ENCODE measurements at places on chromosomes 16 and 17. TPM values are rescaled to one million over a fixed set of nuclear protein-coding genes. Genes with fewer than 3 reads are reported as not detected.

DNA sequence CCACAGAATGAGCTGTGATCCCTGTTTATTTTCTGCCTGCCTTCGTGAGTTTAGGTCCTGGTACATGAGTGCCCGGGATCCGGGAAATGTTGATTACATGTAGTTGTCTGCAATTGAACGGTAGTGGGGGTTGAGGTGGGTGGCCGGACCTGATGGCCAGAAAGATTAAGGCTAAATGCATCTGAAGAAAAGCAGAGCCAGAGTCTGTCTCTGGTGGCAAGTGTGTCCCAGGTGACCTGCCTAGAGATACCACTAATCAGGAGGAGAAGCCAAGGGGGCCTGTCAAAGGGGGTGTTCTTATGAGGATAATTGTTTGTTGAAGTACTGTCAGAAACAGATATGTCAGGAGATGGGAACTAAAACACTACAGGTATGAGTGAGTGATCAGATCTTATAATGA is 154.0 kb upstream of the ASIC2 start:
- no peak overlapping the region for H3K27ac ChIP-seq
- no peak overlapping the region for H3K4me3 ChIP-seq
- no peak for DNase-seq
- H3K27me3 ChIP-seq = no peaks in the 10 kb centered on the region
- no peaks in the 10 kb centered on the region for H3K36me3 ChIP-seq
- no peaks in the 10 kb centered on the region for H3K4me1 ChIP-seq

DNA sequence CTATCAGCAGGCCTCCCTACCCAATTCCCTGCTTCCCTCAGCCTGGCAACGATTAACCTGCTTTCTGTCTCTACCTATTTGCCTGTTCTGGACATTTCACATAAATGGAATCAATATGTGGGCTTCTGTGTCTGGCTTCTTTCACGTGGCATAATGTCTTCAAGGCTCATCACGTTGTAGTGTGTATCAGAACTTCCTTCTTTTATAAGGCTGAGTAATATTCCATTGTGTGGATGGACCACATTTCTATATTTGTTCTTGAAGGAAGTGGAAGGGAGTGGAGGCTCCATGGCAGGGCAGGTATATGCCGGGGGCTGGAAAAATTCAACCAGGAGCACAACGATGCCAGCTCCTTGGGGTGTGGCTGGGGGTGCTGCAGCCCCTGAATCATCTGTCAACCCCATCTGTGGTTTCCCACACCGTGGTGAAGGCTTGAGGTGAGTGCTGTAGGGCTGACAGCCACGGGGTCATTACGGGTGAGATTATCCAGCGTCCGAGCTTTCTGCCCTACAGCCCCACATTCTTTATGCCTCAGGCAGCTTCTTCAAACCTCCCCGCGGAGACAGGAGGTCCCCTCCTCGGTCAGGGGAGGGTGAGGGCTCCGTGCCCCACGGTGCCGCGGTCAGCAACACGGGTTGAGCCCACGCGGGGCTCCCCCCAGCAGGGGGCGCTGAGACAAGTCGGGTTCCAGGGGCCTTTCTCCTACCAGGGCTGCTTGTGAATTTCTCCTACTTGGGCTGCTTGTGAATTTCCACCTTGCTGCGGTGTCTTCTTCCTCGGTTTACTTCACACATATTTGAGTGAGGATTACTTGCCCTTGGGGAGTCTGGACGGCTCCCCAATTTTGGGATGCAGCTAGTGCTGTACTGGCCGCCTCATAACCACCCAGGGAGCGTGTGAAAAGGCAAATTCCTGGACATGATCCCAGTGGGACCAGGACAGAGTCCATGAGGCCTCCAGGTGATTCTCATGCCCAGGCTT is 18.3 kb upstream of the WFIKKN2 start:
- H3K36me3 ChIP-seq = no peaks in the 10 kb centered on the region
- peak; percentile 60 for DNase-seq
- H3K27me3 ChIP-seq = peaks cover 19% of the 10 kb centered on the region
- H3K27ac ChIP-seq = no peak overlapping the region
- H3K4me3 ChIP-seq = no peak overlapping the region

NSRP1 gene
- total RNA-seq = 23.0 TPM

DNA sequence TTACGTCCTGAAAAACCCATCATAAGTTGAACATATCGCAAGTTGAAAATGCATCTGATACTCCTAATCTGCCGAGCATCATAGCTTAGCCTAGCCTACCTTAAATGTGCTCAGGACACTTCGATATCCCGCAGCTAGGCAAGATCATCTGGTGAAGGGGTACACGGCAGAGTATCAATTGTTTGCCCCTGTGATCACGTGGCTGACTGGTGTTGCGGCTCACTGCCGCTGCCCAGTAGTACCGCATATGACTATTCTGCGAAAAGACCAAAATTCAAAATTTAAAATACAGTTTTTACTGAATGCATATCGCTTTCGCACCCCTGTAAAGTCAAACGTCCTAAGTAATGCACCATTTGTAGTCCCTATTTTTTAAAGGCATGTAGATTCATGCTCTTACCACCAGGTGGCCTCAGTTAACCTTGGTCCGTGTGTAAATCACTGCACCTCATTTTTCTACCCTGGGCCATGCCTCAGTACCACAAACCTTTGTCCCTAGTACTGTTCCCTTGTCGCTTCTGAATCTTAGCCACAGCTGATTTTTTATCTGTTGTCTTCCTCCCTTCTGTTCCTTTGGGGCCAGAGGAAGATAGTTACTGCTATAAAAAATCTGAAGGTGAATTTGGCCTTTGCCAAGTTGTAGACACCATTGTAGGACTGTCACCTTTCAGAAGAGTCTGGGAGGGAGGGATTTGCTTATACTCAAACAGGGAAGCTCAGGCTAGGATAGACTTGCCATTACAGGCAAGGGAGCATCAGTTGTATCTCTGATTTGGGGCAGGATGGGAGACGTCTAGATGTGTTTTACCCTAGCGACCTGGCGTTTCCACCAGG is 34.4 kb downstream of the WWP2 start:
- DNase-seq = peak; percentile 37
- no peak overlapping the region for H3K4me3 ChIP-seq
- no peaks in the 10 kb centered on the region for H3K27me3 ChIP-seq
- H3K4me1 ChIP-seq = peaks cover 2% of the 10 kb centered on the region
- H3K36me3 ChIP-seq = peaks cover 11% of the 10 kb centered on the region

- H3K4me3 ChIP-seq = no peak overlapping the region
- peaks cover 3% of the 10 kb centered on the region for H3K4me1 ChIP-seq
- peaks cover 32% of the 10 kb centered on the region for H3K27me3 ChIP-seq
- H3K36me3 ChIP-seq = no peaks in the 10 kb centered on the region
- DNase-seq = no peak
- no peak overlapping the region for H3K27ac ChIP-seq
Measured at GRCh38 chr17:1999557-2000251, 25.4 kb downstream of the RTN4RL1 start.

GRCh38 chr17:40311575-40311974 is 2.6 kb downstream of the RARA start:
- H3K27ac ChIP-seq = no peak overlapping the region
- H3K4me1 ChIP-seq = peaks cover 50% of the 10 kb centered on the region
- no peak for DNase-seq
- no peaks in the 10 kb centered on the region for H3K27me3 ChIP-seq
- no peaks in the 10 kb centered on the region for H3K36me3 ChIP-seq
- no peak overlapping the region for H3K4me3 ChIP-seq

- no peak for DNase-seq
- H3K27me3 ChIP-seq = no peaks in the 10 kb centered on the region
- no peaks in the 10 kb centered on the region for H3K4me1 ChIP-seq
- no peak overlapping the region for H3K27ac ChIP-seq
- H3K36me3 ChIP-seq = no peaks in the 10 kb centered on the region
Measured at GRCh38 chr16:7221157-7221556, 111.5 kb upstream of the RBFOX1 start.

- H3K27me3 ChIP-seq = no peaks in the 10 kb centered on the region
- H3K27ac ChIP-seq = peak overlapping the region; percentile 96
- DNase-seq = no peak
- H3K4me3 ChIP-seq = peak overlapping the region; percentile 26
- H3K4me1 ChIP-seq = peaks cover 80% of the 10 kb centered on the region
Measured at GRCh38 chr17:74744349-74744713, 4.1 kb upstream of the NHERF1 start.

DNA sequence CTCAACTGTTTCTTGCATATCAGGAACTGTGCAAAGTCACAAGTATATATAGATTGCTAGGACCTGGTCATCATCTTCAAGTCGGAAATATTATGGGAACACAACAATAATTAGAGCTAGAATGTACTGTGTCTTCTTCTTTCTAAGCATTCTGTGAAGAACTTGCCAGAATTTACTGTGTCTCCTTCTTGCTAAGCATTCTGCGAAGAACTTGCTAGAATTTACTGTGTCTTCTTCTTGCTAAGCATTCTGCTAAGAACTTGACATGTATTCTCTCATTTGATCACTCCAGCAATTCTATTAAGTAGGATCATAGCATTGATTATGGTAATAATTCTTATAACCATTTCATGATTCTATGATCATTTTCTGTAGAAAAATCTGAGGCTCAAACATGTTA is 231.7 kb downstream of the FOXL1 start:
- H3K4me3 ChIP-seq = no peak overlapping the region
- no peaks in the 10 kb centered on the region for H3K4me1 ChIP-seq
- no peak for DNase-seq

GRCh38 chr17:74831444-74832146 is 28.1 kb downstream of the GRIN2C start:
- no peak overlapping the region for H3K4me3 ChIP-seq
- peaks cover 2% of the 10 kb centered on the region for H3K36me3 ChIP-seq
- no peaks in the 10 kb centered on the region for H3K4me1 ChIP-seq
- H3K27me3 ChIP-seq = no peaks in the 10 kb centered on the region
- DNase-seq = no peak
- no peak overlapping the region for H3K27ac ChIP-seq

GRCh38 chr16:88499836-88500251 is 46.8 kb downstream of the ZFPM1 start:
- no peaks in the 10 kb centered on the region for H3K27me3 ChIP-seq
- DNase-seq = no peak
- no peaks in the 10 kb centered on the region for H3K36me3 ChIP-seq

- H3K27ac ChIP-seq = peak overlapping the region; percentile 94
- peak; percentile 62 for DNase-seq
- H3K36me3 ChIP-seq = peaks cover 11% of the 10 kb centered on the region
Measured at GRCh38 chr17:74513987-74514631, 17.2 kb downstream of the CD300LB start.

GRCh38 chr17:40678902-40679522 is 14.0 kb upstream of the KRT222 start:
- H3K4me1 ChIP-seq = peaks cover 4% of the 10 kb centered on the region
- H3K36me3 ChIP-seq = no peaks in the 10 kb centered on the region
- H3K27ac ChIP-seq = no peak overlapping the region
- DNase-seq = no peak
- H3K27me3 ChIP-seq = peaks cover 65% of the 10 kb centered on the region

DNA sequence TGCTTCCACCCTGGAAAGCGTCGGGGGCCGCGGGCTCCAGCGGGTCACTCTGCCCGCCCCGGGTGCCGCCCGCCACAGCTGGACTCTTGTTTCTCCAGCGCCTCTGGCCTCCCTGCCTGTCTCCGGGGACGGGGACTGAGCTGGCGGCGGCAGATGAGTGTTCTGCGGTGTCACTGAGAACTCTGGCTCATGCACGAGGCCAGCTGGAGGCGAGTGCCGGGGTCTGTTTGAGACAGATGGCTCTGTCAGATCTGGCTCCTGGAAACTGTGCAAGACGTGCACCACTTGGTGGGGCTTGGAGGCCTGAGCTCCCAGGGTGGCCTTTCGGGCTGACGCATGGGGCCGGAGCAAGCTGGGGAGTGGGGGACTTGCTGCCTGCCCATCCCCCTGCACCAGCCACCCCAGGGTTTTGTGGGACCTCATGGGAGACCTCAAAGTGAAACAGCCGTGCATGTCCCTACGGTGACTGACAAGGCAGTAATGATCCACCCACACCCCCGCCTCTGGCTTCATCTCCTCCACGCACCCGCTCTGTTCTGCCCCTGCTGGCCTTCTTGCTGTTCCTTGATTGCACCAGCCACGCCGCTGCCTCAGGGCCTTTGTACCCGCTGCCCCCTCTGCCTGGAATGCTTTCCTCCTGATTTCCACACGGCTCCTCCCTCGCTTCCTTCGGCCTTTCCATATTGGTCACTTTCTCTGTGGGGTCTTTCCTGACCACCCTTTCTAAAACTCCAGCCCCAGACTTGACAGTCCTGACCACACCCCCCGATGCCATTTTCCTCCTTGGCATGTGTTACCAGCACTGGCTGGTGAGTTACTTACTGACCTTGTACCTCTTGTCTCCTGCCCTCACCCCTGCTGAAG is 174.9 kb upstream of the CIBAR2 start:
- no peak overlapping the region for H3K4me3 ChIP-seq
- no peaks in the 10 kb centered on the region for H3K4me1 ChIP-seq
- DNase-seq = no peak
- H3K27me3 ChIP-seq = no peaks in the 10 kb centered on the region

CORO6 gene
- total RNA-seq = 2.4 TPM

DNA sequence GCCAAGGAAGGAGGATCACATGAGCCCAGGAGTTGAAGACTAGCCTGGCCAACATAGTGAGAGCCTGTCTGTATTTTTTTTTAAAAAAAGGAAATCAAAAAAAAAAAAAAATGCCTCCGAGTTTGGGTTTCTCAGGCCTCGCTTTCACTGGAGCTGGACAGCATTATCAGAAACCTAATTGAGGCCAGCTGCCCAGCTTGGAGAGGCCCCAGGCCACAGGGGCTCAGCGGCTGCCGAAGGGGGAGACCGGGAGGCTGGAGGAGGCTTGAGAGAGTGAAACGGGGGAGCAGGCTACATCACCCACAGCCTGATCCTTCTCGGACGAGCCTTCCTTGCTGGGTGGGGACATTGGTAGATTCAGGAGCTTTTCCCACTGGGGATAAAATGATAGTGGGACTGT is 5.1 kb downstream of the TTYH2 start:
- peaks cover 3% of the 10 kb centered on the region for H3K27me3 ChIP-seq
- DNase-seq = no peak
- H3K36me3 ChIP-seq = no peaks in the 10 kb centered on the region
- no peak overlapping the region for H3K27ac ChIP-seq
- H3K4me1 ChIP-seq = peaks cover 21% of the 10 kb centered on the region

DNA sequence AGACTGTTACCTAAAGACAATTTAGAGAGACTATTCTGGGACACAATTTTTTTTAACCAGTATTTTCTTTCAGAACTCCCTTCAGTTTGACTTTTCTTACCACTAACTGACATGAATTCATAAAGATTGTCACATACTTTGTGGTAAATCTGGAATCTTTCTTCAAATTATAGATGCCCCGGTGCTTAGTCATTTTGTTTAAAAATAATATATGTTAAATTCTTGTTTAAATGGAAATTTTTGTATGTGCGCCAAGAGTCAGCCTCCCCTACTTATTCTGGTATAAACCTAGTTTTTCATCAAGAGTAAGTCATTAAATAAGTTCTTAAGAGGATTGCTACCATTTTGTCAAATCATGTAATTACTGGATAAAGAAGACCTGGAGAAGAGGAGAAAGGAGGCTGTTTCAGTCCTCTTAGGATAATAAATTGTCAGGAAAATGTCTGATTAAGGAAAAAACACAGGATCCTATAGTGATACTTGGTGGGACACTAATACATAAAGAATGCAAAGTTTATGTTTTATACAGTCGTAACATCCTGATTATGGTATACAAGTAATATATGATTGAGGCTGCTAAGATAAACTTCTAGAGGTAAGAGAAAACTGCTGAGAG is 424.4 kb downstream of the PMP22 start:
- no peak for DNase-seq
- H3K4me3 ChIP-seq = no peak overlapping the region
- H3K36me3 ChIP-seq = no peaks in the 10 kb centered on the region
- no peaks in the 10 kb centered on the region for H3K4me1 ChIP-seq

All from activated CD4-positive, alpha-beta T cell treated with anti-CD3 and anti-CD28 coated beads, Interleukin-2, amount 10 ng/mL, durations not matched to agents 7 days and 5 days (primary cell).